Glutamatergic neuron (in vitro differentiated cells): ENCODE measurements at places on chromosomes 6 and 20. TPM values are rescaled to one million over a fixed set of nuclear protein-coding genes. Genes with fewer than 3 reads are reported as not detected.

- H3K27me3 ChIP-seq: no peaks in the 10 kb centered on the region
- DNase-seq: no peak
- H3K27ac ChIP-seq: no peak overlapping the region
- H3K4me3 ChIP-seq: no peak overlapping the region
- no peaks in the 10 kb centered on the region for H3K36me3 ChIP-seq
Measured at GRCh38 chr6:15026832-15027231, 219.0 kb upstream of the JARID2 start.

- no peak overlapping the region for H3K27ac ChIP-seq
- DNase-seq: no peak
- H3K27me3 ChIP-seq: no peaks in the 10 kb centered on the region
- H3K4me3 ChIP-seq: no peak overlapping the region
Measured at GRCh38 chr6:82066991-82067411, 180.5 kb downstream of the IBTK start.

DNA sequence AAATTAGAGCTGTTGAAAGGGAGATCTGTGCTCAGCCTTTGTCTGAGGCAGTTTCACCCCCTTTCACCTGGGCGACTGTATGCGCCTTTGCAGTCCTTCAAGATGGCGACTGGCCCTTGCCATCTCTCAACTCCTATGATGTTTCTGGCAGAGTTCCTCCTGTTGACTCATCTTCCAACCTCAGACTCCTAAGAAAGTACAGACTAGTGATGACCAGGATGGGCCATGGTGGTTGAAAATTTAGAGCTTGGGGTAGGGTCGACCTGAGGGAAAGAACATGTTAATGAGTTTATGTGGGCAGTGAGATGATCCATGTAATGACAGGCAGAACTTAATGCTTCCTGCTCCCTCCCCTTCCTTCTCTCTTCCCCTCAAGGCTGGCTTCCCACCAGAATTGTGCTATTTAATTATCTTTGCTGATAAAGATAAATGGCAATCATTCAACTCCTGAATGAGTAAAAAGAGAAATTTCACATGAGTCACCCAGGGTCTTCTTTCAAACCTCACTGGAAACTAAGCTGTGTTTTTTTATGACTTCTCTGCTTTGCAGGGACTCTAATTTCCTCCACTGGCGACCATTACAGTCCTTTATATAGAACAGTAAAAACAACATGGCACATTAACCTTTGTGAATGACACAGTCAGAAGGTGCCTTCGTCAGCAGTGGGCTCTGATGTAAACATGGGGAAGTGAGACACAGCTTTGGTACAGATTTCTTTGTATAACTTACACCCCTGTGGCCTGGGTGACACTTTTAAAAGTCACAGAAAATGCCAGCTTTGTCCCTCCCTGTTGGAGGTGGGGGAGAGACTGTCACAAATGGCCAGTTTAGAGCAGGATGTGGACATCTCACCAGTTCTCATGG lies 103.5 kb downstream of the SCP2D1 start:
- H3K27me3 ChIP-seq: no peaks in the 10 kb centered on the region
- H3K36me3 ChIP-seq: no peaks in the 10 kb centered on the region
- H3K4me1 ChIP-seq: no peaks in the 10 kb centered on the region
- no peak overlapping the region for H3K27ac ChIP-seq
- no peak overlapping the region for H3K4me3 ChIP-seq
- DNase-seq: no peak

DNA sequence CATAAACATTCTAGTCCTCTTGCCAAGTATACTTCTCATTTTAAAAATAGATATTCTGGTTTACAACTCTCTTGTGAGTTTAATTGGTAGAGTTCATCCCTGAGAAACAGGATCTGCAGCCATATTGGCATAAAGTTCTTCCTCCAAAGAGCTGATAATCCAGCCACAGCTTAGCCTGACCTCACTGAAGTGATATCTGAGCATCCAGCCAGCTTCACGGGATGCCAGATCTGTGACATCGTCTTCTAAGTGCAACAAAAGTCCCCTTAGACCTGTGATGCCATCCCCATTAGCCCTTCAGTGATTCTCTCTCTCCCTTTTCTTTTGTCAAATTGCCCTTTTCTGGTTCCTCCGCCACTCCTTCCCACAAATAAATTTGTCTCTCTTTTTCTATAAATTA lies 180.6 kb upstream of the STXBP5 start:
- H3K27me3 ChIP-seq: no peaks in the 10 kb centered on the region
- H3K4me1 ChIP-seq: no peaks in the 10 kb centered on the region
- no peaks in the 10 kb centered on the region for H3K36me3 ChIP-seq
- H3K4me3 ChIP-seq: no peak overlapping the region
- no peak overlapping the region for H3K27ac ChIP-seq

The ZBP1 gene
- total RNA-seq: not detected

The ADGB gene
- not detected for total RNA-seq

- H3K27ac ChIP-seq: no peak overlapping the region
- DNase-seq: no peak
- H3K36me3 ChIP-seq: no peaks in the 10 kb centered on the region
- H3K4me1 ChIP-seq: peaks cover 12% of the 10 kb centered on the region
Measured at GRCh38 chr6:135012764-135013163, 41.9 kb downstream of the HBS1L start.

The MRPS10 gene
- total RNA-seq: 25.9 TPM

DNA sequence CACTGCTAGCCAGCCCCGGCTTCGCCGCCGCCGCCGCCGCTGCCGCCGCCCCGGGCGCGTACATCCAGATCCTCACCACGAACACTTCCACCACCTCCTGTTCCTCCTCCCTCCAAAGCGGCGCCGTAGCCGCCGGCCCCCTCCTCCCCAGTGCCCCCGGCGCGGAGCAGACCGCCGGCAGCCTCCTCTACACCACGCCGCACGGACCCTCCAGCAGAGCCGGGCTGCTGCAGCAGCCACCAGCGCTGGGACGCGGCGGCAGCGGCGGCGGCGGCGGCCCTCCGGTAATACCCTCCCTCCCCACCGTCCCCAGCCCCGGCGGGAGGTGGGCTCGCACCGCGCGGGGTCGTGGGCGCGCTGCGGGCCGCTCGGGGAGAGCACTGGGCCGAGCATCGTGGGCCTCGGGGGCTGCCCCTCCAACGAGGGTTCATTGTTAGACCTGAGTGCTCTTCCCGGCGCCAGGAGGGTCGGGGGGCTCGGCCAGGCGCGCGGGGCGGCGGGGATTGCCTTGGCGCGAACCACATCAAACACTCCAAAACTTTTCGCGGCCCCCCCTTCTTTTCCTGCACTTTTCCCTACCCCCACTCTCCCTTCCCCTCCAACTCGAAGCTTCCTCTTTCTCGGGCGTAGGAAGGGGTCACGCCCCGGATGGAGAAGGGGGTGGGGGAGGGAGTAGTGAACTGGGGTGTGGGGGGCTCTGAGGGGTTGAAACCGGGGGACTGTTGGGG lies 827 bp downstream of the E2F3 start:
- H3K4me3 ChIP-seq: peak overlapping the region; percentile 68
- peak; percentile 72 for DNase-seq
- H3K27me3 ChIP-seq: peaks cover 5% of the 10 kb centered on the region
- H3K27ac ChIP-seq: no peak overlapping the region

- DNase-seq: no peak
- H3K4me3 ChIP-seq: no peak overlapping the region
- no peak overlapping the region for H3K27ac ChIP-seq
- no peaks in the 10 kb centered on the region for H3K36me3 ChIP-seq
- peaks cover 5% of the 10 kb centered on the region for H3K4me1 ChIP-seq
Measured at GRCh38 chr6:55250400-55250799, 76.1 kb downstream of the HCRTR2 start.

The MATN4 gene
- not detected for total RNA-seq

The MAP3K5 gene
- 0.66 TPM for total RNA-seq

The RWDD2A gene
- 7.6 TPM for total RNA-seq

The VSTM2L gene
- 15.9 TPM for total RNA-seq

GRCh38 chr6:44797746-44798145 lies 410.2 kb downstream of the CDC5L start:
- no peak overlapping the region for H3K4me3 ChIP-seq
- no peaks in the 10 kb centered on the region for H3K36me3 ChIP-seq
- no peaks in the 10 kb centered on the region for H3K27me3 ChIP-seq
- DNase-seq: no peak

DNA sequence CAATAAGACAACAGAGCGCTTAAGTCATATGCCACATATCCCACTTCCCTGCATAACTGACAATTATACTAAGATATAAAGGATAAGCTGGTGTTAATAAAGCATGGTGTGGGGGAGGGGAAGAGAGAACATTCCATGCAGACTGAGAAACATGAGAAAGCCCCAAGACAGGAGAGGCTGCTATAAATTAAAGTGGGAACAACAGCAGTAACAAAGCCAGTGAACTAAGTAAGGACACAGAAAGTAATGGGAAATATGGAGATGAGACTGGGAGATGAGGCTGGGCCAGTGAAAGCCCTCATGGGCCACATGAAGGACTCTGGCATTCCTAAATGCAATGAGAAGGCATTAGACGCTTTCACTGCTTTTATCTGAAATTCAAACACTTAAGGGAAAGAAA lies 41.3 kb downstream of the SESN1 start:
- H3K36me3 ChIP-seq: peaks cover 10% of the 10 kb centered on the region
- peak overlapping the region; percentile 6 for H3K27ac ChIP-seq
- peaks cover 2% of the 10 kb centered on the region for H3K27me3 ChIP-seq
- no peak for DNase-seq
- no peak overlapping the region for H3K4me3 ChIP-seq

The ULBP3 gene
- 7.5 TPM for total RNA-seq

DNA sequence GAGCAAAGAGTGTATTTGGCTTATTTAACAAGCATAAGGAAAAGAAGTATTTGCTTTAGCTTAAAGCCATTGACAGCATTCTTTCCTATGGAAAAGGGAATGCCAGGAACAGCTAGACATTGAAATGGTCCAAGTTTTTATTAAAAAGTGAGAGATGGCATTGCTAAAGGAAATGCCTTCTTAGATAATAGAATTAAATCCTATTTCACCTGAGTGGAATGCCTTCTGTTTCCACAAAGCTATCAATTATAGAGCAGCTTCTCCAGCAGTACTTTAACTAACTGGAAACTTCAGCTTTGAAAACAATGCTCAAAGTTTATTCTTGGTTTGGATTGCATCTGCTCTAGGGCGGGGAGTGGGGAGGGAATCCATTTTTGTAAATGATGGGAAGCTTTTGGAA lies 85.1 kb upstream of the CNKSR3 start:
- H3K27ac ChIP-seq: no peak overlapping the region
- peaks cover 5% of the 10 kb centered on the region for H3K4me1 ChIP-seq
- no peaks in the 10 kb centered on the region for H3K36me3 ChIP-seq
- no peak for DNase-seq
- H3K27me3 ChIP-seq: no peaks in the 10 kb centered on the region

The C6orf52 gene
- total RNA-seq: 4.1 TPM

GRCh38 chr6:52139985-52140680 lies 46.0 kb upstream of the IL17A start:
- peaks cover 9% of the 10 kb centered on the region for H3K4me1 ChIP-seq
- no peaks in the 10 kb centered on the region for H3K36me3 ChIP-seq
- H3K4me3 ChIP-seq: no peak overlapping the region
- no peak for DNase-seq

The ZKSCAN8 gene
- 37.4 TPM for total RNA-seq

The CST4 gene
- total RNA-seq: not detected

The RGS19 gene
- 4.4 TPM for total RNA-seq

GRCh38 chr20:59122566-59122919 lies 41.1 kb upstream of the ZNF831 start:
- no peak for DNase-seq
- H3K27me3 ChIP-seq: peaks cover 6% of the 10 kb centered on the region
- H3K4me3 ChIP-seq: no peak overlapping the region
- H3K36me3 ChIP-seq: peaks cover 6% of the 10 kb centered on the region

- DNase-seq: no peak
- no peak overlapping the region for H3K4me3 ChIP-seq
- H3K4me1 ChIP-seq: peaks cover 24% of the 10 kb centered on the region
Measured at GRCh38 chr6:15452182-15452941, 206.5 kb downstream of the JARID2 start.

DNA sequence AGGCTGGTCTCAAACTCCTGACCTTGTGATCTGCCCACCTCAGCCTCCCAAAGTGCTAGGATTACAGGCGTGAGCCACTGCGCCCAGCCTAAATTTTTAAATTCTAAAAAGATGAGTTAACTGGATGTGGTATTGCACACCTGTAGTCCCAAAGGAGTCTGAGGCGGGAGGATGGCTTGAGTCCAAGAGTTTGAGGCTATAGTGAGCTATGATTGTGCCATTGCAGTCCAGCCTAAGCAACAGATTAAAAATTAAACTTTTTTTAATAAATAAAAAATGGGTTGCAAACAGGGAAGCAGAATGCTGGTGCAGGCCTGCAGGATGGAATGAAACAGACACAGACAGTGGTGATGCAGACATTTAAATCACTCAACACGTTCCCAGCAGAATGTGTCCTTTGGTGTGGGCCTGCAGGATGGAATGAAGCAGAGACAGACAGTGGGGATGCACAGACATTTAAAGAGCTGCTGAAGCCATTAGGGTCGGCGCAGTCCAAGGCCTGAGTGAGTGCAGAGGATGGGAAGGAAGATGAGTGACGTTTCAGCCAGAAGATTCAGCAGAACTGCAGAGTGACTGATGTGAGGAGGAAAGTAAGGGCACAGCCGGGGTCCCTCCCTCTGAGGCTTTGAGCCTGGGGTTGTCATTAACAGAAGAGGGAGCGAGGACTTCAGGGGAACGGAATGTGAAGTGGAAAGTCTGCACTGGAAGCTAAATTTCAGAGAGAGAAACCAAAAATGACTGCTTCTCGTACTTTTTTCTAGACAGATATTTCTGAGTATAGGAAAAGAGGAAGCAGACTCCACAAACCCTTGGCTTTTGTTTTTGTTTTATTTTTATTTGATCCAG lies 117.5 kb downstream of the RIN2 start:
- peaks cover 15% of the 10 kb centered on the region for H3K36me3 ChIP-seq
- no peak for DNase-seq
- peaks cover 4% of the 10 kb centered on the region for H3K27me3 ChIP-seq

- peaks cover 12% of the 10 kb centered on the region for H3K4me1 ChIP-seq
- no peak overlapping the region for H3K4me3 ChIP-seq
- H3K27ac ChIP-seq: no peak overlapping the region
- DNase-seq: no peak
- peaks cover 6% of the 10 kb centered on the region for H3K36me3 ChIP-seq
Measured at GRCh38 chr20:7981374-7981773, 38.2 kb downstream of the TMX4 start.

The TRIM31 gene
- not detected for total RNA-seq
